Tibial nerve (tissue), 4 donors: ENCODE measurements at places on chromosomes 7 and 10. TPM values are rescaled to one million over a fixed set of nuclear protein-coding genes. Genes with fewer than 3 reads are reported as not detected.

The TMEM176A gene
- total RNA-seq = 35.4 TPM

The ANKRD2 gene
- 0.22 TPM for total RNA-seq

- no peak for DNase-seq
Observed at GRCh38 chr7:106486331-106486730, 174.6 kb downstream of the CCDC71L start.

DNA sequence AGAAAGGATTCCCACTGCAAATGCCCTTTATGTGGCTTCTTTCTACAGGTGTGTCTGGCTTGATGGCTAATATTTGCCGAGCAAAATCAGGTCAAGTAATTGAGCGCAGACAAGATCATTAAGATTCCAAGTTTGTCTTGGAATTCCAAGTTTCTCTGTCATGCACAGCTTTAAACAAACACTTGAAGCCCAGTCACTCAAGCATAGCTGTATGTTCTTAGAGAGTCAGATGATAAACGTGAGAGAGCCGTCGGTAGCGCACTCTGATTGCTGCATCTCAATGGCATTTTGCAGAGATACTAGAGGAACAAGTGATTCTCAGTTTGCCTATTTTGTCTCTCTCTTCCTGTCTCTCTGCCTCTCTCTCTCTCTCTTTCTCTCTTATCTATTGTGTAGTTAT, 658 bp downstream of the DMBT1 start:
- DNase-seq = no peak

DNA sequence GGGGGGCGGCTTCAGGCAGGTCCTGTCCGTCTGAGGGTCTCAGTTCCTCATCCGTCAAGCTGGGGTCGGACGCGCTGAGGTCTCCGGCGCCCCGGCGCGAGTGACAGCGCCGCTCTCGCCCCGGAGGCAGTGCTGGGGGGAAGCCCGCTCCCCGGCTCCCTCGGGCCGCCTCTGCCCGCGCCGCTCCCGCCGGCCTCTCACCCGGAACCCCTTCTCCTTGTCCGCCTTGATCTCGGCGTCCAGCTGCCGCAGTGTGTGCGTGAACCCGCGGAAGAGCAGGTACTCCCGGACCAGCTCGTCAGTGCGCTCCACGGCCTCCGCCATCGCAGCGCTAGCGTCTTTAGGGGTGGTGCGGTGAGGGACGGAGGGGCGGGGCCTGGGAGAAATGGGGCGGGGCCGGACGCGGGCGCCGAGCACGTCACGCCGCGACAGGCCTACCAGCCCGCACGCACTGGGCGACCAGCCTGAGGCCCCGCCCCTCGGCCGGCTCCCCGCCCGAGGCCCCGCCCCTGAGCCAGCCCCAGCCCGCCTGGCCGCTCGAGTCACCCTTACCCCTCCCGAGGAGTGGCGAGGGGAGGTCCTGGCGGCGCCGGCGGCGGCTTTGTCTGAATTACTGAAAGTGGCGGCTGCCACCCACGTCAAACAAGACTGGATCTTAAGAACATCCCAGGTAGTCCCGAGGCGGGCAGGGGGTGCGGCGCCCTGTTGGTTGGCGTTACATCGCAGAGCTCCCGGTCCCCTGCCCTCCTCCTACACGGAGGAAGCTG, at the start of gene WDR91:
Gene WDR91 (minus strand): TSS at position 348 of the 767 bp plus-strand sequence. CDS start 24 bp downstream, at position 324.
- DNase-seq = peak; percentile 93

The OPN1SW gene
- total RNA-seq = not detected

DNA sequence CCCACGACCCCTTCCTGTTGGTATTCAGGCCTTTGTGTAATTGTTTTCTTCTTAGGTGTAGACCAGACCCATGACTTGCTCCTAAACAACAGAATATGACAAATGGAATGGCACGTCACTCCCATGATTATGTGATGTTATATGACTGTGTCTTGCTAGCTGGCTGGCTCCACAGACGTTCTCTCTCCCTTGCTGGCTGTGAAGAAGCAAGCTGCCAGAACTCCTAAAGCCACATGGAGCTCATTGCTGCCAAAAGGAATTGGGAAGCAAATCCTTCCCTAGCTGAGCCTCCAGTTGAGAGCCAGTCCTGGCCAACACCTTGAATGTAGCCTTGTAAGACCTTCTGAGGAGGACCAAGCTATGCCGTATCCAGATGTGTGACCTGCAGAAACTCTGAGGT, 74.2 kb downstream of the RAB18 start:
- DNase-seq = no peak

DNA sequence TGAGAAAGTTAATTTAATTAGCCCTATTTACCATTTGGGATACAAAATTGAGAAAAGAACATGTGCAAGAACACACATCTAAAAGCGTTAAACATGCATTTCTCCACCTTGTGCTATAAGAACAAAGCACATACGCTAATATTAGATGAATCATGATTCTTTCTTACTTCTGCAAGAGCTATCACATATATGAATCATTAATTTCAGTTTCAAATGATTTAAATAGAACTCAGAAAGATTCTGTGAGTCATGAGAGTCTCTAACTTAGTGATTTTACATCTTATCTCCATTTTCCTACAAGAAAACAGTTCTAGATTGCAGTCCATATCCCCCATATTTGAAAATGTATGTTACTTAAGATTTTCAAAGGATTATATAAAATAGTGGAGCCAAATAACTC, 173.9 kb downstream of the RNLS start:
- no peak for DNase-seq

The EVX1 gene
- not detected for total RNA-seq

The CH25H gene
- 1.2 TPM for total RNA-seq

DNA sequence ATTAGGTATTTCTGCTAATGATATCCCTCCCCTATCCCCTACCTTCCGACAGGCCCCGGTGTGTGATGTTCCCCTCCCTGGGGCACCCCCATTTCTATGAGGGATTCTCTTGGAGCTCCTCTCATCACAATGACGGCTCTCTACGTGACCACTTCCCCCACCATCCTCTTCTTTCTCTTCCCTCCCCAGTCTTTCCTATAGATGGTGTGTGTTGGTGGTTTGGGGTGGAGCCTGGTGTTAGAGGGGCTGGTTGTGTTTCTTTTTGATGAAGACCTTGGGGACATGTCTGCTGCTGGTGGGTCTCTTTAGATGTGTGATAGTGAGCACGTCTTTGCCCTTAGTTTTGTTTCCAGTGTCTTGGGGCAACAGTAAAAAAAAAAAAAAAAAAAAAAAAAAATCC, 28.6 kb downstream of the RPS24 start:
- DNase-seq = no peak
